NCI-H1417 treated with DMSO at 0.1 percent for 48 hours (cell line): ENCODE measurements at places on chromosomes 3 and 15.

DNA sequence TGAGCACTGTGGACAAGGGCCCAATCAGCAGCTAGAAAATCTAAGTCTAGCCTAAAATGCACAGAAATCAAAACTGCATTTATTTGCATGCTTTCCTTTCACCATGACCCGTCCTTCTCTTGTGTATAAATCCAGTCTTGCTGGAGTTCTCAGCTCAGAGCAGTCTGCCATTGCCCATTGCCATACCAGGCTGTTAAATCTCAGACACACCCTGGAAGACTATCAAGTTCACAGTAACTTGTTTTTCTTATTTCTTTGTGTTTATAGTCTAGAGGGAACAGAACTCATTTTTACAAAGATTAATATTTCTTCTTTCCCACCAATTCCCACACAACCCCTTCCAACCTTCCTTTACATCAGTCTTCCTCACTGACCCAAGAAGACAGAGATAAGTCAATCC, 85.9 kb downstream of the COL8A1 start:
- no peak for DNase-seq

DNA sequence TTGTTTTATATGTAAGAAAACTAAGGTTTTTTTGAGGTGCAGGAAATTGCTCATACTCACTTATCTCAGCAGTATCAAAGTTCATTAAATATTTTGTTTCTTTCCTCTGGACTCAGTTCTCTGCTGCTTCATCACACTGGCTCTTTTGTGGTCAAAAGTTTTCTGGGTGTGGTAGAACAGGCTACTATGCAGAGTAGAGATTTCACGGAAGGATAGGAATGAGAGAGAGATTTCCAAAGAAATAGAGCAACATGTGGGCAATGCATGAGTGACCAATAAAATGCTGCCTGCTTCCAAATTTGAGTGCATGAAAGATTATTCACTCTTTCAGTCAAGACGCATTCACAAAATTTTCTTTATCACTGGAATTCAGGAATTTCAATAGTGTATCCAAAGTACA, 577.3 kb upstream of the SEMA6D start:
- DNase-seq, result no peak

- DNase-seq, result no peak
Observed at GRCh38 chr3:139572847-139573672, 33.5 kb upstream of the RBP1 start.

- no peak for DNase-seq
Observed at GRCh38 chr15:26772154-26773066, at the start of gene GABRB3. Gene GABRB3, minus strand, starts transcription at chr15:26773066.

DNA sequence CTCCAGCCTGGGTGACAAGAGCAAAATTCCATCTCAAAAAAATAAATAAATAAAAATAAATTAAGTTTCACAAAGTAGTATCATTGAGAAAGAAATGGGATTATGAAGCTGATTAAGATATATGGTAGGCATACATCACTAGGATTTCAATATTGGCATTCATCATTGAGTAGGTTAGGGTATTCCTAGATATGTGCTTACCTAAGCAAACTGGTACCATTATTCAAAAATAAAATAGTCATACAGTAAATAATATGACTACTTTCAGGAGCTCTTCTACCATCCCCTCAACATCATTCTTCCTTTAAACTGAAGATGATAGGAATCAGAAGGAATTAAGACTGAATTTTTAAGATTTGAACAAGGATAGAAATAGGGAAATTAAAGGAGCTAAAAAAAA, 66.6 kb downstream of the FRMD5 start:
- no peak for DNase-seq

- DNase-seq, result no peak
Observed at GRCh38 chr3:19030522-19030839, 117.8 kb upstream of the KCNH8 start.

GRCh38 chr3:30131191-30131590, 475.2 kb upstream of the TGFBR2 start:
- no peak for DNase-seq

DNA sequence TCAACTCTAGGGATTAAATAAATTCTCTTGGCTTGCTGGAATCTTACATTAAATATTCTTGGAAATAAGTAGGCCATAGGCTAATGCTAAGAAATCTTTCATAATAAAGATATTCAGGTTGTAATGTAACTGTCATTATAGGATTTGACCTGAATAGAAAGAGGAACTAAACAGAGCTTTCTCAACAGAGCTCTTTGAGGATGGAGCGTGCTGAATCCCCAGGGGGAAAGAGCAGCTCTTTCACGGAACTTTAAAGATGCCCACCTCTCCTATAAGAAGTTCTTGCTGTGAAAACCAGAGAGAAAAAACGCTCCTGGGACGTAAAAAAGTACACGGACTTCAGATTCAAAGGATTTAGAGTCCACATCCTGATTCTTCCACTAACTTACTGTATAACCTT, 77.9 kb downstream of the NTRK3 start:
- no peak for DNase-seq

DNA sequence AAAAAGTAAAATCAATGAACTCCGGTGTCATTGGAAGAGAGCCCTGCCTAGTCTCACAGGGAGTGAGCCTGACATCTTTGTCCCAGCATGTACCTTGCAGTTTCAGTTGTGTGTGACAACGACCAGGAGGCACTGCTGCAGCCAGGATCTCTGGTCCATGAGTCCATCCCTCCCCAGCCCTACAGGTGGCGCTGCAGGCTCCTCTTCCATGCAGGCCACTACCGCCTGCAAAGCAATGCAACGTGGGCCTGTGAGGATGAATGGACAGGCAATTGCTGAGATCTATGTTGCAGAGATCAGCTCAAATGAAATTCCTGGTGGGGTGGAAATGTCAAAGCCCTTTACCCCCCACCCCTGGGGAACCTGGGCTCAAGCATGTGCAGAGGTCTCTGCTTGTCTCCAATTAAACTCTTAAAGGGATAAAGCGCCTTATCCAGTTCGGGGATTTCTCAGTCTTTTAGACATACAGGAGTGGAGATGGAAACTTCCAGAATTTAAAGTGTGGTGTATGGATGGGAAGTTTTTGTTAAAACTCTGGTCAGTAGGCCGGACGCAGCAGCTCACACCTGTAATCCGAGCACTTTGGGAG, 35.8 kb downstream of the TKT start:
- no peak for DNase-seq

- DNase-seq, result no peak
Observed at GRCh38 chr15:78018946-78019644, 58.4 kb downstream of the TBC1D2B start.

DNA sequence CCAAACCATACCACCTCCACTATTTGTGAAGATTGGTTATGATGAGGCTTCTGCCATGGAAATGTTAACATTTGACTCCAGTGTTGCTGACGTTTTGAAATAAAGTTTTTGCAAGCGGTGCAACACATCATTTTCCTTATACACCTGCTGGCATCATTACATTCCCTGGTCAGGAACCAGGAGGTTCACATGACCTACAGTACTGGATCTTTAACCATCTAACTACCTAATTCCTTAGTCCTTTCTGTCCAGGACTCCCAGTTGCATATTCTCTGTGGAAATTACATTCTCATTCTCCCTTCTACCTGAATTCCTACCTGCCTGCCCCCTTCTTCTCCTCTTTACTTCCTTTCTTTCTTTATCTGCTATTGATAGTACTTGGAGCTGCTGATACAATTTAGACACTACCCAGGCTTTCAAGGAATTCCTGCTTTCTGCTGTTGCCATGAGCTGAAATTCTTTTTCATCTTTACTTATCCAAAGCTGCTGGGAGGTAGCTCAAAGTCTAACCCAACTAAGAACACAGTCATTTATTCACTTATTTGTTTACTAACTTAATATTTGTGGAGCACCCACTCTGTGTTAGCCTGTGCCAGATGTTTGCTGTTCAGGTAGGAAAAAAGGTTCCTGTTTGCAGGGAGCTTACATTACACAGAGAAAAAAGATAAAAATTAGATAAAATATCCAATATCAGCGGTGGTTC, 144.2 kb downstream of the EDEM1 start:
- DNase-seq, result no peak

DNA sequence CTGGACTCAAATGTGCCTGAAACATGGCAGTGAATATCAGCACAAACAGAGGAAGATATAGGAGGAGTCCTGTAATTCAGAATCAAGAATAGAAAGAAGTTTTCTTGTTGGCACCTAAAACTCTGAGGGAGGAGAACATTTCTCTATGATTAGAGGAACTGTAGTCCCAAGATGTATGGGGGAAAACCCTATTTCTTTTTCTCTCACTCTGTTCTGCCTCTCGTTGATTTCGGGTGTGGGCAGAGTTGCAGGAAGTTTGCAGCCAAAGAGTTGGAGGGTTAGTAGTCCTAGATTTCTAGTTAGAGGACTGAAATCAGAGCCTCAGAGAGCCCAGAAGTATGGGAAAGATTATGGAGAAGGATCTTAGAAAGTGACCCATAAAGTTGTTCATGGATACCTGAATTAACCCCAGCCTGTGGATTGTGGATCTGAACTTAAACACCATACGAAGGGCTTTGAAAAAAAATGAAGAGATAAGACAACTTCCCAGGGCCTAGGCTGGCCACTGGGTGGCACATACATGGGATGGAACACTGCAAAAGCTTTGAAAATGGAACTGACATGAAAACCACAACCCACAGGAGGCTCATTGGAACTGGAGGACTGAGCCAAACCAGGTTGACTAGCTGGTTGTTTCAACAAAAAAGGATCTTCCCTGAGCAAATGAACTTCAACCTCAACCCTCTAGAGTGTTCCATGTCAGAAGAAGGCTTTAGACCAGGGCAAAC, 34.6 kb downstream of the FMN1 start:
- DNase-seq, result no peak

- no peak for DNase-seq
Observed at GRCh38 chr15:50685976-50686468, 575 bp downstream of the TRPM7 start.

- peak; percentile 72 for DNase-seq
Observed at GRCh38 chr15:56244038-56244810, 545 bp upstream of the RFX7 start.

GRCh38 chr15:66623801-66624453, 58.1 kb upstream of the LCTL start:
- DNase-seq, result no peak

GRCh38 chr3:9778143-9779074, 8.7 kb upstream of the CAMK1 start:
- DNase-seq, result no peak

- DNase-seq, result no peak
Observed at GRCh38 chr3:184459355-184459754, 79.5 kb downstream of the CHRD start.

DNA sequence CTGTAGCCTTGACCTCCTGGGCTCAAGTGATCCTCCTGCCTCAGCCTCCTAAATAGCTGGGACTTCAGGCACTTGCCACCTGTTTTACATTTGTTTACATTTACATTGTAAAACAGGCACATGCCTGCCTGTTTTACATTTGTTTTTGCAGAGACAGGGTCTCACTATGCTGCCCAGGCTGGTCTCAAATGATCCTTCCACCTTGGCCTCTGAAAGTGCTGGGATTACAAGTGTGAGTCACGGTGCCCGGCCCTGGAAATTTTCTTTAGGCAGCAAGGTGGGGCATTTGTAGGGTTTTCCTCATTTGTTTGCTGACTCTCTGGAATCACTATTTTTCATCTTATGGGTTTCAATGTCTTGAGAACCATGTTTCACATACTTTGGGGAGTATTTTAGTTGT, 25.0 kb downstream of the PIF1 start:
- no peak for DNase-seq

GRCh38 chr15:67087507-67088172, 22.2 kb downstream of the SMAD3 start:
- DNase-seq, result no peak

DNA sequence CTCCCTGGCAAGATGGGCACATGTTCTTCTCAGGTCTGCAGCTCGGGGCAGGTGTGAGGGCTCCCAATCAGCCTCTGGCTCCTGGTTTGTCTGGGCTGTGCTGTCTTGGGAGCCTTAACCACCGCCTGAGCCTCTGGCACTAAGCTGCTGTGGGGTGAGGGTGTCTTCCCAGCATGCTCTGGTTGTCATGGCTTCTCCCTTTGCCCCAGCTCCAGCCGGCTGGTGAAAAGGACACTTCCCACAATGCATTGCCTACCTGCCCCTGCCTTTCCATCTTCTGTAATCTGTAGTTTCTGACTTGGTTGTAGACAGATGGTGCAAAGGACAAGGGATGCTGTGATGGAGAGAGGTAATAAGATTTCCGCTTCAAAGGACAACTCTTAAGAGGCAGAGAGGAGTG, 295.3 kb downstream of the TLE3 start:
- DNase-seq, result no peak

DNA sequence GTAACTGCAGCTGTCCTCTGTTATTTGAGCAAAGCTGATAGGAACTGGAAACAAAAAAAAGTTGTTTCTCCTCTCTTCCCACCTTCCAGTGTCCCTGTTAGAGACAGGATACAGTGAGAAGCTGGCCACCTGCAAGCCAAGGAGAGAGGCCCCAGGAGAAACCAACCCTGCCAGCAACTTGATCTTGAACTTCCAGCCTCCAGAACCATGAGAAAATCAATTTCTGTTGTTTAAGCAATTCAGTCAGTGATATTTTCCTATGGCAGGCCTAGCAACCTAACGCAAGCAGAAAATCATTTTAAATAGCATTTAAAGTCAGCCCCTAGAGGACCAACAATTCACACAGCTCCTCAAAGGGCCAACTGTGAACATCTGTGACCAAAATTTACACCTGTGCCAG, 291.3 kb downstream of the OXSM start:
- no peak for DNase-seq

DNA sequence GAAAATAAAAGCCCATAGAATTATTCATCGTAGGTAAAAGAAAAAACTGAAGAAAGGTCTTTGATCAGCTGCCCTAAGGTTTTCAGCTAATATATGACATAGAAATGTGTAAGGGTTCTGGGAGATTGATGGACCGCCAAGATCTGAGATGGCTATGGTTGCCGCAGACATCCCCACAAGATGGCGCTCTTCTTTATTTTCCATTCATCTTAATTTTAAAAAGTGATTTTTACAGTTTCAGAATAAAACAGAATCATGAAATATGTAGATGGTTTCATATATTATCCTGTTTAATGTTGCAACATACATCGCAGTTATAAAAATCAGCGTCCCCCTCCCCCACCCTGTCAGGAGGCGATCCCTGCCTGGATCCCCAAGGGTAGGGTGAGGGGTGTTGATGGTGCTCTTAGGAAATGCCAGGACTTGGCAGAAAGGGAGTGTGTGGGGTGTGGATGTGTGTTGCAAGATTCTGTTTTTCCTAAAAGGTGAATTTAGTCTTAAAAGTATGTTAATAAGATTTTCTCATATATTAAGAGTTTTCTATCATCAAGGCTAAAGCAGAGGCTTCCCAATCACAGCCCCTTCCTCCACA, 68.8 kb downstream of the ANXA2 start:
- DNase-seq, result no peak

DNA sequence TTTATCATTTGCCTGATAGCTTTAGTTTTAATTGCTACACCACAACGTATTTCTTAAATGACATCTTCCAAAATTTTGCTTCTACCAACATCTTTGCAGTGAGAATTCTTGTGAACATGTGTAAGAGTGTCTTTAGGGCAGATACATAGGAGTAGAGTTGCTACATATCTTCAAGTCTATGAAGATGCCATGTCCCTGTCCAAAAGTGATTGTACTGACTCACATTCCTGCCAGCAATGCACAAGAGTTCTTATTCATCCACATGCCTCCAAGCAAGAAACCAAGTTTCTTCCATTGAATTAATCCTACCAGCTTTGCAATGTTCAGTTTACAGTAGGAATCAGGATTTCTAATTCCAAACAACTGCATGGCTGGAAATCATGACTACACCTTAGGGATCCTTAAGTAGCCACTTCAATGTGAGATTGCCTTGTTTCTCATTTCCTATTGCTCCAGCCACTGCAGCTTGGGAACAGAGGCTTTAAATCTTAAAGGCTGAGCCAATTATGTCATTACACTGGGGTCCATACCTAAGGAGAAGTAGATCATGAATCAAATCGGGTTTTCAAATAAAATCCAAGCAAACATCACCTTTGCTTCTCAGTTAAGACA, 44.5 kb downstream of the BCL2L10 start:
- no peak for DNase-seq
